ENCODE measurements at places on chromosomes 2 and 18. TPM values are rescaled to one million over a fixed set of nuclear protein-coding genes. Genes with fewer than 3 reads are reported as not detected.

- DNase-seq = peak; percentile 57
Observed at GRCh38 chr2:23452853-23453420, 68.0 kb downstream of the KLHL29 start.

DNA sequence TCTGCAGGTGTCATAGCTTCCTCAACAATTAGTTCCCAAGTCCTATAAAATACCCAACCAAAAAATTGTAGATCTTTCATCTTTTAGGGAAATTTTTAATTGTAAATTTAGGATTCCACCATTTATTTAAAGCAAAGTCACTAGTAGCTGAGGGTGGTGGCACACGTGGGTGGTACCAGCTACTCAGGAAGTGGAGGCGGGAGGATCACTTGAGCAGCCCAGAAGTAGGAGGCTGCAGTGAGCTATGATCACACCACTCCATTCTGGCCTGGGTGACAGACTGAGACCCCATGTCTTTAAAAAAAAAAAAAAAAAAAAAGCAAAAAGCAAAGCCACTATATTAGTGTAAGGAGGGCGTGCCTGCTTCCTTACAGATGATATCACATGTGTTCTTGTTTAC, 60.3 kb upstream of the GREB1L start:
- no peak for DNase-seq

DNA sequence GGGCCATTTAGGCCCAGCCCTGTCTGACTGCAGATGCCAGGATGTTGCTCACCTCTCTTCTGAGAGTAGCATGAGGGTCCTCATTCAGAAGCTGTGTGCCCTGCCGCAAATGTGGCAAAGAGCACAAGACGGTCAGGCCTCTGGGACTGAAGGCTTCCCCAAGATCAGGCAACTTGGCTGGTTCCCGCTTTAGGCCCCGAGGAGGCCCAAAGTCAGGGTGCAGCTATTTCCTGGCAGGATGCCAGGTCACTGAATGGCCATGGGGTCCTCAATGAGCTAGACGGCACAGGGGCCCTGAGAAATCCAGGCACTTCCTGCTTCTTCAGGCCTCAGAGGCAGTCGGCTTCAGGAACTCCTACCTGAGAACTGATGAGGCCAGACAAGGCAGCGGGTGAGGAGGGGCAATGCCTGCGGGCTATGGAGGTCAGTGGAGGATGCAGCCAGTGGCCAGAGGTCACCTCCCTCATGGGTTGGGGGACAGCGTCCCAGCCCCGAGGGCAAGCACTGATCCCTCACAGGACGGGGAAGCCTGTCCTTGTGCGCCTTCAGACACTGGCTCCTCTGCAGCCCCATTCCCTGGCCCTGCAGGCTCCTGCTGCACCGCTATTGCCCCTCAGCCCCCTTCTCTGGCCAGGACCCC, 44.9 kb downstream of the LMAN2L start:
- DNase-seq = no peak

The LHCGR gene
- total RNA-seq = not detected

- DNase-seq = peak; percentile 62
Observed at GRCh38 chr2:156486147-156486546, 50.0 kb downstream of the GPD2 start.

The LAMA1 gene
- total RNA-seq = 0.98 TPM

The SERPINB11 gene
- total RNA-seq = not detected

- DNase-seq = no peak
Observed at GRCh38 chr2:127704641-127705390, 3.5 kb downstream of the SFT2D3 start.

DNA sequence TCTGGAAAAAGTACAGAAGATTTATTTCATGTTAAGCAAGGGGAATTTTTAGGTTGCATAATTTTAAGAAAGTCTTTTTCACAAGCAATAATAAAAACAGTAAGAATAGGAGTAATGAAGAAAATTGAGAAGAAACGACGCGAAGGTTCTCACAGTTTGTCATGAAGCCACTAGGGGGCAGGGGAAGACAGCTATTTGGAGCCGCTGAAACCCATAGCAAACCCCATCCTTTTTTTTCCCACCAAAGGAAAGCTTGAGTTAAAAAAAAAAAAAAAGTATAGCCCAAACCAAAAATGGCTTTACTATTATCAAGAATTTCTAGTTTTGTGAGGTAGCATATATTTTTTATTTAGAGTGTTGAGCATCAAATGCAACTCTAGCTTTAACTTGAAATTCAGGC, 300.9 kb downstream of the PHLPP1 start:
- peak; percentile 46 for DNase-seq

The PSMA8 gene
- not detected for total RNA-seq

- no peak for DNase-seq
Observed at GRCh38 chr18:10063489-10063888, 149.7 kb downstream of the VAPA start.

DNA sequence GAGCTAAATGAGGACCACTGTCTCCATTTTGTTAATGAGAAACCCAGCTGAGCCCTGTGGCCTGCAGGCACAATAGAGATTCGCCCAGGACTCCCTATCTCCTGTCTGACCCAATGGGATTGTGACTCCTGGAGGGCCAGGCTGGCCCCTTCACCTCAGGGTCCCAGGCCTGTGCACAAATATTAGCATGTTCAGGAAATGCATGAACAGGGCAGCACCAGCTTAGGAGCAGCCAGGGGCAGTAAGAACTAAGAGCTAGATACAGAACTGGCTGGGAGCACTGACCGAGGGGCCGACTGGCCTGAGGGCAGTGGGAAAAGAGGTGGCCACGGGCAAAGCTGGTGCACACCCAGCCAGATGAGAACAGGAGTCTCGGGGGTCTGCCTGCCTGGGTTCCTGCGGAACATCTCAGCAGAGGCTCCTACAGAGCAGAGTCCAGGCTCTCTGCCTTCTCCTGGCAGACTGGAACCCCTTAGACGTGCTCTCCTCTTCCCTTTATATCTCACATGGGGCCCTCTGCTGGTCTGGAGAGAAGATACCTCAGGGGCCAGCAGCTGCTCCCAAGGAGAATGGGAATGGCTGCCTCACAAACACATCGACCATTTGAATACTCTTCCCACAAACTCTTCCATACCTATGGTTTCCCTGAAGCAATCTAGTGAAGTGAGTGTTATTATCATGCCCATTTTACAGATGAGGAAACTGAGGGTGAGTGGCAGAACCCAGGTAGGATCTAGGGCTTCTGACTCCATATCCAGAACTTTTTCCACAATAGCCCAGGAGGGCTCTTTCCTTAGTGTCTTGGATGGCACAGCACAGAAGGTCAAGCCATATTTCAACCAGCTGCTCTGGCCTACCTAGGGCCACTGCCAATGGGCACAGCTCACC, 77.6 kb upstream of the OTOF start:
- no peak for DNase-seq

GRCh38 chr2:128448331-128449225, 129.9 kb upstream of the HS6ST1 start:
- no peak for DNase-seq

The REG3G gene
- not detected for total RNA-seq

The KIF5C gene
- 0.12 TPM for total RNA-seq

The SLC9A2 gene
- not detected for total RNA-seq

The SPIRE1 gene
- 15.7 TPM for total RNA-seq

- no peak for DNase-seq
Observed at GRCh38 chr2:127166231-127166860, 53.8 kb downstream of the CYP27C1 start.

DNA sequence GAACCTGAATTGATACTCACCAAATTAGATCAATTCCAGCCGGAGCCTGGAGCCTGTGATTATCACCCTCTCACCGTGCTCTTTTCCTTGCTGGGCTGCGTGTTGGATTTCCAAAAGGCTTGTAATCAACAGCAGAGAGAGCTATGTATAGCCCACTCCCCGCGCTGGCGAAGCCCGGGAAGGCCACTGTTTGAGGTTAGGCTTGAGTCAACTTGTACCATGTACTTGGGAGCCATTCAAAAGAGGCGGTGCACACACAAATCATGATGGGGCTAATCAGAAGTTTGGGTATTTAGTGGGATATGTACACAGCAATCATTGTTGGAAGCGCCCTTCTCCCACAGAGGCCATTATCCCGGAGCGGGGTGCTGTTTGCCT, 151.6 kb downstream of the GLI2 start:
- DNase-seq = no peak

DNA sequence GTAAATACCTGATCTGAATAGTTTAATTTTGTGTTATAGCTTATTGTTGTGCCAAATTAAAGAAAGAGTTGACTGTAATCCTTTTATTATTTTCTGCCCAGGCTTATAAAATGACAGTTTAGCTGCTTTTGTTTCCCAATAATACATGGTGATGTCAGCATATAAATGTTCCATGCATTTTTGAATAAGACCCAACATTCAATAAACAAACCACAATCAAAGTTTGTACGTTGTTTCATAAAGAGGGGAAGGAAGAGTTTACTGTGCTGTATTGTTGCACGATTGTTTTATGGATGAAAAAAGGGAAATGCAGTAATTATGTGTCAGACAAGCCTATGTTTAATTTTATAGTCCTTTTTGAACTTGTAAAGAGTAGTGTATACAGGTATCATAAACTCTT, 177.2 kb upstream of the SCN7A start:
- DNase-seq = no peak

DNA sequence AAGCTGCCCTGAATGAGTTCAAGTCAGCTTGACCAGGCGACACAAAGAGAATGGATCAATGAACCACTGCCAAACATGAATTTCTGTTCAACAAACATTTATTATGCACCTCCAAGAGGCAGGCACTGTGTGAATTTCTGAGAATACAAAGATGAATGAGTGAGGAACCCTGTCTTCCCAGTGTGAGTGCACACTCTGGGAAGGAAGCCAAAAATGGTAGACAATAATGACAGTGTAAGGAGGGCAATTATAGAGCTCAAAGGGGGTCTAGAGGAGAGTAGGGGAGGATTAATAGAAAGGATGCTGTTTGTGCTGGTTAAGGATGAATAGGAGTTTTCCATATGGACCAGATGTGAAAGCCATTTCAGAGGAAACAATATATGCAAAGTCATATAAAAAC, 213.4 kb downstream of the DCC start:
- DNase-seq = no peak

The ARHGEF33 gene
- total RNA-seq = 0.59 TPM
